ENCODE measurements at places on chromosomes 5 and 9. TPM values are rescaled to one million over a fixed set of nuclear protein-coding genes. Genes with fewer than 3 reads are reported as not detected.

The NOTCH1 gene
- 48.2 TPM for total RNA-seq

The QRFP gene
- not detected for total RNA-seq

The SCGB3A1 gene
- not detected for total RNA-seq

The PCDHB15 gene
- 1.1 TPM for total RNA-seq

The GLRX gene
- 70.8 TPM for total RNA-seq

The SHOC1 gene
- not detected for total RNA-seq

The TLR4 gene
- total RNA-seq: 4.0 TPM

The TAF11L10 gene
- not detected for total RNA-seq

The DMRT3 gene
- total RNA-seq: not detected

- no peak for DNase-seq
Measured at GRCh38 chr9:116809656-116810055, 122.6 kb downstream of the TRIM32 start.

GRCh38 chr9:4842734-4843133, 50.0 kb downstream of the RCL1 start:
- no peak for DNase-seq

- no peak for DNase-seq
Measured at GRCh38 chr5:158060212-158060611, 201.3 kb upstream of the CLINT1 start.

GRCh38 chr5:171785517-171785916, at the start of gene SMIM23:
Gene SMIM23 (plus strand): TSS chr5:171785817. CDS start chr5:171785872, 55 bp downstream.
- DNase-seq: no peak

DNA sequence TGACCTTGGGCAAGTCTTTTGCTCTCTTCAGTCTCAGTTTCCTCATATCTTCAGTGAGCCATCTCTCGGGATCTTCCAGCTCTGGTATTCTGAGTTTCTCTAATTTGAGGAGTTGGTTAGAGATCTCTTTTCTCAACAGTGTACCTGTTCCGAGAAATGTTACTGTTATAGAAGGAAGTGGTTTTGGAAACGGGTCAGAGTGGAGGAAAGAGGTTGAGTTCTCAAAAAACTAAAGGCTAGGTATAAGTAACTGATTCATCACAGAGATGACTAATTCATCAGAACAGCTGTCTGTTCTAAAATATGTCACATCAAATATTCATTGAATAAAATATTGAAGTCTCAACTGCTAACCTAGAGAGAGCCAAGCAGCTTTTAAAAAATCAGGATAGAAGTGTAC, 106.6 kb downstream of the PALM2AKAP2 start:
- no peak for DNase-seq

- DNase-seq: no peak
Measured at GRCh38 chr5:178203670-178204181, 607 bp upstream of the HNRNPAB start.

- DNase-seq: no peak
Measured at GRCh38 chr5:33934176-33934575, 2.0 kb upstream of the RXFP3 start.

GRCh38 chr5:127942246-127943060, 141.1 kb upstream of the SLC12A2 start:
- no peak for DNase-seq

- DNase-seq: no peak
Measured at GRCh38 chr9:88753691-88754367, 218.9 kb downstream of the NXNL2 start.

DNA sequence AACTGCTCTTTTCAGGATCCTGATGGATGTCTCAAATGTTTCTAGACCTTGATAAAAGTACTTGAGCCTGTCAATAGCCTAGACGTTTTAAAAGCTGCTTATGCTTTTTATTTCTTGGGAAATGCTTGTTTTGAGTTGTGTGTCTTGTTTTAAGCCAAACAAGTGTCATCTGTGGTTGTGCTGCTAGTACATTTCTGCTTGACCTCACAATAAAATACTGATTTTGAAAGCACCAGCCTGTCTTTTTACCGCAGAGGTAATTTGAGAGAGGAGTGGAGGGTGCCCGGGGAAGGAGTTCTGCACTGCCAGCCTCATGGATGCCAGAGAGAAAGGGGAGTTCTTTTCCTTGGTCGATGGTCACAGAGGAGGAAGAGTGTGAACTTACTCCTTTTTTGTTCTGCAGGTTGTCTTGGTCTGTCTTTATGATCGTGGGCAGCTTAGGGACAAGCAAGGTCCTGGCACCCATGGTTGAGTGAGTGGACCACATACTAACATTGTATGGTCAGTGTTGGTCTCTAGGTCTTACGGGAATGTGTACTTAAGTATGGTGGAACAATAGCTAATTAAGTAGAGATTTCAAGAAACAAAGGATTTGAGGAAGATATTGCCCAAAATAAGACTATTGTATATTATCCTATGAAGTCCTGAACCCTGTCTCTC, 61.0 kb downstream of the TRIO start:
- DNase-seq: no peak

GRCh38 chr9:87497604-87498045, at the start of gene DAPK1:
Gene DAPK1 (plus strand): TSS chr9:87497867. CDS start chr9:87499078, 1,211 bp downstream.
- peak; percentile 72 for DNase-seq

- no peak for DNase-seq
Measured at GRCh38 chr5:142317173-142317572, 7.6 kb downstream of the SPRY4 start.

DNA sequence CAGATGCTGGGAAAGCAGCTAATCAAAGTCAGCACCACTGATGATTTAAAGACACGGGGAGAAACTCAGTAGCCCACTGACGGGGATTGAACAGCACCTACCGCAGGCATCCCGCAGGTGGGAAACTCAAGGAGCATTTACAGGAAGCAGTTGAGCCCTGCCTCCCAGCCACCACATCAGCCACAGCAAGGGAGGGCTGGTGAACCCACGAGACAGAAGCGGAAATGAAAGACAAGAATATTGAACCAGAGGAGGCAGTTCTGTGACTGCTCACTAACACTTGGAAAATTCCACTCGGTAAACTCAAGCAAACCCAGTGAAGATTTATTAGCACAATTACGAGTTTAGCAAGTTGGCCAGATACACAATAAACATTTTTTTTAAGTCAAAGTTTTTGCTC, 10.6 kb upstream of the FAM163B start:
- peak; percentile 23 for DNase-seq

- DNase-seq: no peak
Measured at GRCh38 chr9:97388721-97389238, 23.1 kb upstream of the TDRD7 start.

DNA sequence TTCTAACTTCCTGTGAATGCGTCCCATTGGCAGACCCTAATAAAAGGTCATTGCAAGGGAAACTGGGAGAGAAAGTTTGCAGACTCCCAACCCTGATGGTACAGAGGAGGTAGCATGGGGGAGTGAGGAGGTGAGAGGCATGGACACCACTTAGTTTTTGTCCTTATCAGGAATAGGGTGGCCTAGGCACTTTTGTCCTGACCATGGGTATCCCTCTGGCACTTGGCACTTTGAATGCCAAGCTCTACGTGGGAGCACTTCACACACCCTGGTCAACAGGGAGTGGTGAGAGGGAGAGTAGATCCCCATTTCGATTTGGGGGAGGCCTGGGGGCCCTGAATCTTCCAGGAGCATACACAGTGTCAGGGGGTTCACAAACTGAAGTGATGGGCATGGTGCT, 75.6 kb upstream of the SH3PXD2B start:
- DNase-seq: no peak

- no peak for DNase-seq
Measured at GRCh38 chr9:3879315-3879714, 353.5 kb upstream of the RFX3 start.

DNA sequence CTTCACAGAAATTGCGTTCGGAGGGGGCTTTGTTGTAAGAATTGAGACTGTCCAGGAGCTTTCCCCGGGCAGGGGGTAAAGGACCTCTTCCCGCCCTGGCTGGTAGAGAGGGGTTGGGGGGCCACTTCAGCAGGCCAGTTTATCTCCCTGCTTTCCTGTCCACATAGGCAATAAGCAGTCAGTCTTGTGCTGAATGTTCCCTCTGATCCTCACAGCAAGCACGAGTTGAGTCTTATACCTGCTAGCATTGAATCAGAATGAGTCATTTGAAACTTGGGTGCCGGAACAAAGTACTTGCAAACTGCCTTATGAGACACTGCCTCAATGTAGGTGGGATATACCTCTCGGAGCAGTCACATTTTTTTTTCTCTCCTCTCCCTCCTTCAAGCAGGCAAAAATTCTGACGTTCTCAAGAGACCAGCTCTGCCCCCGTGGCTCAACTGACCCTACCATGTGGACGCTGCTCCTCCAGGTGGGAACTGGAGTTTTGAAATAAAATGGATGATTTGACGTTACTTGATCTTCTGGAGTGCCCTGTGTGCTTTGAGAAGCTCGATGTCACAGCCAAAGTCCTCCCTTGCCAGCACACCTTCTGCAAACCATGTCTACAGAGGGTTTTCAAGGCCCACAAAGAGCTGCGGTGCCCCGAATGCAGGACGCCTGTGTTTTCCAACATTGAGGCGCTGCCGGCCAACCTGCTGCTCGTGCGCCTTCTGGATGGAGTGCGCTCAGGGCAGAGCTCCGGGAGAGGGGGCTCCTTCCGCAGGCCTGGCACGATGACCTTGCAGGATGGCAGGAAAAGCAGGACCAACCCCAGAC, 1.3 kb downstream of the SH3RF2 start:
- DNase-seq: peak; percentile 53

GRCh38 chr9:128114326-128115186, 13.0 kb downstream of the PTGES2 start:
- DNase-seq: peak; percentile 35

DNA sequence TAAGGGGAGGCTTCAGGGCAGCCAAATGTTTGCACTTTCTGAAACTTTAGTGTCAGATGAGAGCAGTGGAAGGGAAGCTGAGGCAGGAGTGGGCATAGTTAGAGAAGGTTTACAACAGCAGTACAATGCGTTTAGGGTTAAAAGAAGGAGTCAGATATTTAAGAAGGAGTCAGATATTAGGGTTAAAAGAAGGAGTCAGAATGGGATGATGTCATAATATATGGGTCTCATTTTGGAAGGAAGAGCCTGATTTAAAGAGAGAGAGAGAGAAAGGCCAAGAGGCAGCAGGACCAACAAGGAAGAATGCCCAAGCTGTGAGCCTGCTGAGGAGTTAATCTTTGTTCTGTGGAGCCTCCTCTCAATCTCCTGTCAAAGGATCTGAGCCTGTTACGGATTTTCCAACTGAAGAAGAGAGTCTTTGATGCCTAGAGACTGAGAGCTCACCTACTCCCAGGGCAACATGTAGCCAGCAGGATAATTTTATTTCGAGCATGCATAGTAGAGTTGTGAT, 9.5 kb downstream of the ISL1 start:
- no peak for DNase-seq

DNA sequence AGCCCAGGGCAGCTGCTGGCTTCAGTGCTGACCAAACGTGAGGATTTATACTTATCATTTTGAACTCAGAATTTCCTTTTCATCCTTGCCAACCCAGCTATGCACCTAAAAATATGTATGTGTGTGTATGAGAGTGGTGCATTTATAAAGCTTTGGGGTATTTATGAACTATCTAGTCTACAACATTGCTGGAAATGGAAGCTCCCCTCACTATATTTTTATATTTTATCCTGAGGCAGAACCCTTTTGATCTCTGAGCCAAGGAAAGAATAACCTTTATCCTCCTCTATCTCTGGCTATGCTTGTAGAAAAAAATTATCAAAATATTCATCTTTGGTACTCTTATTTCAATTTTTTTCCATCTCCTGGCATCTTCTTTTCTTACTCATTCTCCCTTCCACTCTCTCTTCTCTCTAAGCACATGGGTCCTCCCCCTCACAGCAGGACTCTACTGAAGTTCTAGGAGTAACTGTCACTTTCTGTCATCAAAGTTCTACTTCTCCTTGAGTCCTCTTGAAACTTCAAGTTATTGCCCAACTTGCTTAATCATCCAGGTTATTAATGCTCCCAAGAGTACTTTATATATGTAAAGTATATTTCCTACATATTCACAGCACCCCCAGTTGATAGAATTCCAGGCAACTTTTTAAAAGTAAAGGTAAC, 190.9 kb downstream of the HINT1 start:
- DNase-seq: no peak

DNA sequence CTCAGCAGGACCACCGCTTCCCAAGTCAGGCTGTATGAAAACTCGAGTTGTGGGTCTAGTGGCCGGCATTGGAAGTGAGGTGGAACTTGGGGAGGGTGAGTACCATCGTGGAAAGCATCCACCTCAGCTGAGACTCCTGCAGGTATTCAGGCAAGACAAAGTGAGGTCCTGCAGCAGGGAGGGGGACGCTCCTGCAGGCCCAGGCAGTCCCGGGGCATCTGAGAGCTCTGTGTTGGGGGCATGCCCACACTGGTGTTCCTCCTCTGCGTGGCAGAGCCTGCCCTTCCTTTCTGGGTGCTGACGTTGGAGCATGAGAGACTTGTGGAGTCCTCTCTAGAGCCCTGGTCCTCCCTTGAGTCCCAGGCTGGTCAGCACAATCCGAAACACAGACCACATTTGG, 187.7 kb downstream of the CACNA1B start:
- DNase-seq: no peak

- no peak for DNase-seq
Measured at GRCh38 chr9:120043448-120043847, 536.5 kb downstream of the CDK5RAP2 start.

- no peak for DNase-seq
Measured at GRCh38 chr9:130172858-130173665, 858 bp downstream of the NCS1 start.

- no peak for DNase-seq
Measured at GRCh38 chr5:72937517-72938061, 18.3 kb upstream of the FCHO2 start.

DNA sequence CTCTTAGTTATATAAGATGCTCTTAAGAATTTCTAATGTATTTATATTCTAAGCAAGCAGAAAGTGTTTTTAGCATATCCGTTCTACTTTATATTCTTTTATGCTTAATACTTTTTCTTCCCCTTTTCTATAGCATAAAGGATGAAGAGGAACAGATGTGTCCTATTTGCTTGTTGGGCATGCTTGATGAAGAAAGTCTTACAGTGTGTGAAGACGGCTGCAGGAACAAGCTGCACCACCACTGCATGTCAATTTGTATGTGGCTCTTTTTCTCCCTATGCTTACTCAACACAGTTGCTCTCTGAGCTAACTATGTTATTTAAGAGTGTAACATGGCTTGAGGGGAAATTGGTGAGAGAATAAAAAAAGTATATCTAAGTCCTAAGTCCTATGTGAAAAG, 37.6 kb upstream of the SETD9 start:
- DNase-seq: no peak

- DNase-seq: peak; percentile 89
Measured at GRCh38 chr5:102296178-102296817, at the start of gene SLCO4C1. Gene SLCO4C1 (minus strand): TSS chr5:102296284. CDS start chr5:102296262, 22 bp downstream.
